ENCODE measurements at places on chromosomes 12 and 14.

GRCh38 chr12:29782285-29782870, 1.4 kb downstream of the TMTC1 start:
- no peak for DNase-seq

GRCh38 chr14:24399999-24400718, 1.4 kb downstream of the NYNRIN start:
- no peak for DNase-seq

DNA sequence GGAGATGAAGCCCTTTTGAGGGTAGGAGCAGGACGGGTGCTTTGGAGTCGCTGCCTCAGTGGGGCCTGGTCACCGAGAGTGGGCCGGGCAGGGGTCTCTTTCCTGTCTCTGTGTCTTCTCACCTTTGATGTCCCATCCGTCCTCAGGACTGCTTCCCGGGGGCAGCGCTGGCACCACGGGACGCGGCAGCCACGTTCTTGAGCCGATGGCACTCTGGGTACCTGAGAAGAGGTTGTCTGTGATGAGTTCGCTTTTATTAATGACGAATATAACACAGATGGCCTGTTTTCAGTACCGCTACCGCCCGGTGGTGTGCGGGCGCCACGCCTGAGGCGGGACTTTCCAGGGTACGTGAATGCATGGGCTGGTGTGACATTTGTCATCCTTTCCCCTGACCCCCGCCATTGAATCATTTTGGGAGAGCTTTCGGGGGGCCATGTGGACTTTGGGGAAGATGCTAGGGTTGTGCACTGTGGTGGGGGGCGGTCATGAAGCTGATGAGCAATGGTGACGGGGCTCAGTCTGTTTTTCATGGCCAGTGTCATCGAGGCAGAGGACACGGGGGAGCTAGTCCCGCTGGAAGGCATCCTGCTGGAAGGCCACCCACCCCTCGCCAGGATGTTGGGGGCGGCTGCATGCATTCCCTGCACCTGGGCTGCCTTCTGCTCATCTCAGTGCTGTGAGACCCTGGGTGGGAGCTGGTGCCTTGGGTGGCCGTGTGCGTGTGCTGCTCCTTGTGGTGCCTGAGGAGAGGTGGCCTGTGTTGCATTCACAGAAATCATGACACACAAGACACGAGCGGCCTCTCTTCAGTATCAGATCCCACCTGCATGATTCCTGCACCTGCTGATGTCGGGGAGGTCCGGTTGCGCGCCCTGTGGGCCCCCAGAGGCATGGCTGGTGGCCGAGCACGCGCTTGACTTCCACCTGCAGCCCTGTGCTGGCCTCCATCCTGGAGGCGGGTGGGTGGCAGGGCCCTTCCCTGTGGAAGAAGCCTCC, 162.5 kb upstream of the RTL1 start:
- no peak for DNase-seq

- DNase-seq, result no peak
Observed at GRCh38 chr12:114681116-114681871, 2.7 kb downstream of the TBX3 start.

- no peak for DNase-seq
Observed at GRCh38 chr14:96634481-96634880, 132.3 kb downstream of the PAPOLA start.

- DNase-seq, result no peak
Observed at GRCh38 chr12:132141976-132142678, 2.0 kb downstream of the DDX51 start.

GRCh38 chr12:106816231-106816630, 41.7 kb downstream of the RIC8B start:
- no peak for DNase-seq

GRCh38 chr14:77240336-77240915, 30.6 kb downstream of the NGB start:
- no peak for DNase-seq

All from CMK (cell line).